ENCODE measurements at places on chromosomes 13 and 19.
A peak's percentile ranks its signal among the peaks of the same experiment; 100 is the strongest.

DNA sequence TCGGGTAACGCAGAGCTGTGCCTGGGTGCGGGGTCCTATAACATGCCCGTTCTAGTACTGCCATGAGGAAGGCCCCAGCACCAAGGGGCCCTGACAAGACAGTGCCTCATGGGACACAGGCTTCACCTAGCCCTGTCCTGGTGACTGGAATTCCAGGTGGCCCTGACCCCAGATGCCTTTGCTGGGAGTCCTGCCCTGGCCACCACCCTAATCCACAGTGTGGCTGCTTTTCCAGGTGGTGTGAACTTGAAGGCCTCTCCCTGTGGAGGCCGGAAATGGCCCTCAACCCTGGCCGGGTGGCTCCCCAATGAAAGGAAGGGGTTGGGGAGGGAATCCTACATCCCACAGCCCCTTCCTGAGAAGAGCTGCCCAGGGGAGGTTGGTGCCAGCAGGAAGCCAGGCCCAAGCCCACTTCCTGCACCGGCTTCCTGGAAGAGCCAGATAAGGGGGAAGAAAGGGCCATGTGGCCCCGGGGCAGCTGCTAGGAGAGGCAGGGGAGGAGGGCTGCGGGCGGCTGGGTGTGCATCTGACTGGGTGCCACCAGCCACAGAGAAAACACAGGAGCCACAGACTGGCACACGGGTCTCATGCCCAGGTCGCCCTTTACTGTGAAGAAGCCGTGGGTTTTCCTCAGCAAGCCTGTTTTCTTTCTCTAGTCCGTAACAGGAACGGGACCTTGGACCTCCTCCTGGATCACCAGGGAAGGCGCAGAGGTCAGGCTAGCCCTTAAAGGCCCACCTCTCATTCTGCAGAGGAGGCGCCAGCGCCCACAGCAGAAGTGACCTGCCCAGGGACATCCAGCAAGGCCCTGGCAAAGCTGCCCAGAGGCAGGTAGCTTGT lies 4.7 kb downstream of the LSM4 start:
- no peak for DNase-seq

- no peak for DNase-seq
Observed at GRCh38 chr13:48410199-48410598, 2.7 kb downstream of the LPAR6 start.

DNA sequence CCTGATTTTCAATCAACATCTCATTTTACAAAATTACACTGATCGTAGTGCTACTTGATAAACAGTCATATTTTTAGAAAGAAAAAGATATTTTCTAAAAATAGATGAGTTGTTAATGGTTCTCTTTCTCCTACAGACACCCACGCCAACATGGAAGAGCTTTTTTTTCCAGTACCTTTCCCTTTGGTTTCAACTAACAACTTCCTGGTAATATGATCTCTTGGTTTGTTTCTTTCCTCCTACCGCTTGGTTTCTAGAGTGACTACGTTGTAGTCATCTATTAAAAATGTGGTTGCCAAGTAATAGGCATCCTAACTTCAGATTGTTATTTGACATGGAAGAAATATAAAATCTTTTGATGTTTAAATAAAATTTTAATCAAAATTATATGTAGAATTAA lies 189.0 kb downstream of the LACC1 start:
- DNase-seq, result no peak

- peak; percentile 51 for DNase-seq
Observed at GRCh38 chr13:77065461-77066147, 38.6 kb upstream of the FBXL3 start.

- no peak for DNase-seq
Observed at GRCh38 chr13:34241332-34241731, 423.4 kb downstream of the RFC3 start.

DNA sequence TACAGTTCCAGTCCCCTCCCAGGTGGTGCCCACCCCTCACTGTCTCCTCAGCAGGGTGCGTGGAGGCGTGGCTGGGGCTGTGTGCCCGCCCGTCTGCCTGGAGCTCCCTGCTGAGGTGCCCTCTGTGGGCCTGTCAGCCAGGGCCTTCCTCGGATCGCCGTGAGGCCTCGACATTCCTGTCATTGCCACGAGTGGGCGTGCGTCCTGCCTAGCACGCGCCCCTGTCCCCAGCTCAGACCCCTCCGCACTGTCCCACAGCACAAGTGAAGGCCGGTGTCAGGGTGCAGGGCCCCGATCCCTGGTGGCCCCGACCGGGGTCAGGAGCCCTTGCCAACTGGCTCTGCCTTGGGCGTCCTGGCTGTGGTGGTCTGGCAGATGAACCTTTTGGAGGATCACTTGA lies 32.2 kb downstream of the DOT1L start:
- no peak for DNase-seq

DNA sequence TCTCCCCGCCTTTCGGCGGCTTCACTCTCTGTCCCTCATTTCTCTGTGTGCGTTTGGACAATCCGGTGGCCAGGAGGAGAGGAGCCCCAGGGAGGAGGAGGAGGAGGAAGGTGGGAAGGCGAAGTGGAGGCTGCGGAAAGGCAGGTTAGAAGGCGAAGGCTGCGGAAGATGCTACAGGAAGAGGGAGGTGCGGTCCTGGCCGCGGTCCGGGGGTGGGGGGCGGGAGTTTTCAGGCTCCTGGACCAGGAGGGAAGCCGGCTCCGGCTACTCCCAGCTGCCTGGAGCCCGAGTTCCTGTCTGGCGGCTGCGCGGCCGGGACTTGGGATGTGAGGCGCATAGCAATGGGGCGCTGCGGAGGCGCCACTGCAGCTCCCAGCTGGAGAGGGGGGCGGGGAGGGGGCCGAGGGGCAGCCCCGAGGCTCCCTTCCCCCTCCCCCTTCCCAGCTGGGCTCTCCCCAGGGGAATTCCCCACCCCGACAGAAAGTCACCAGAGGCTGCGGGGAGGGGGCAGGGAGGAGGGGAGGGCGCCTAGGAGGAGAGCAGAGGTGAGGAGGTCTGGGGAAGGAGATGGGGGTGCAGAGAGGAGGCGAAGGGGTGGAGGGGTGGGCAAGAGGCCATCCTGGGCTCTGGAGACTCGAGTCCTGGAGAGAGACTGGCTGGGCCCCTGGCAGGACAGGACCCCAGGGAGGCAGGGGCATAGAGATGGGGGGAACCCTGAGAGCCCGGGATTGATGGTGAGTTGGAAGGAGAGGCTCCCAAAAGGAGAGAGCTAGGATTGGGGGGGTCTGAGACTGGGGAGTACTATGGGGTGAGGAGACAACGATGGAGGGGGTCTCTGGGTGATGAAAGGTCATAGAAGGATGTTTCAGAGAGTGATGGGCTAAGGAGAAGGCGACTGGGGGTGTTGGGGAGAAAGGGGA lies 2.0 kb downstream of the LRRC4B start:
- DNase-seq, result peak; percentile 9

DNA sequence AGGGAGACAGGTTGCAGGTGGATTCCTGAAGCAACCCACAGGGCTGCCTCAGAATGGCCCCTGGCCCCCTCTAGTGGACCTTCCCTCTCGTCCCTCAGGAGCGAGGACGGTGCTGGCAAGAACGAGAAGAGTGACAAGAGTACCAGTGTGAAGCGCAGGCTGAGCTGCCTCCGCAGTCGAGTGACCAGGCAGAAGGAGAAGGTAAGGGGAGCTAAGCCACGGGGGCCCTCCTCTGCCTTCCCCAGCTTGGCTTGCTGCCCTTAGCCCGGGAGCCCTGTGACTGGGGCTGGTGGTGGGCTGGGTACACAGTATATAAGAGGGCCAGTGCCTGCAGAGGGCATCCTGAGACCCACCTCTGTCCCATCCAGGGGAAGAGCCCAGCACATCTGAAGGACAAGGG lies 34.0 kb downstream of the ARHGEF18 start:
- no peak for DNase-seq

GRCh38 chr13:100767192-100767591 lies 92.6 kb upstream of the TMTC4 start:
- no peak for DNase-seq

DNA sequence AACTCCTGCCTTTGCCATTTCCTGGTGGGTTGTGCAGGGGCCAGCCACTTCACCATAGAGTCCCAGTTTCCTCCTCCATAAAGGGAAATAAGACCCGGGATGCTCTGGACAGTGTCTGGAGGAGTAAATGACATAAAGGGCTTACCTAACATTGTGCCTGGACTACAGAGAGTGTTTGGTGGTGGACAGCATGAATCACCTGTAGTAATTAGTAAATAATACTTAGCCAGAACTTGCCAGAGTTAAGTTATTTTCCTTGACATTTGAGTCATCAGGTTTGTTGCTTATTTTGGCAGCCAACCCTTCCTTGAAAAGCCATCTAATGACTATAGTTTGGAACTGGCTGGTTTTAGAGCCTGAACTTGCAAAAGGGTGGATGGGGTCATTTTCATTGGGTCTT lies 159.2 kb downstream of the SLC7A1 start:
- DNase-seq, result no peak

DNA sequence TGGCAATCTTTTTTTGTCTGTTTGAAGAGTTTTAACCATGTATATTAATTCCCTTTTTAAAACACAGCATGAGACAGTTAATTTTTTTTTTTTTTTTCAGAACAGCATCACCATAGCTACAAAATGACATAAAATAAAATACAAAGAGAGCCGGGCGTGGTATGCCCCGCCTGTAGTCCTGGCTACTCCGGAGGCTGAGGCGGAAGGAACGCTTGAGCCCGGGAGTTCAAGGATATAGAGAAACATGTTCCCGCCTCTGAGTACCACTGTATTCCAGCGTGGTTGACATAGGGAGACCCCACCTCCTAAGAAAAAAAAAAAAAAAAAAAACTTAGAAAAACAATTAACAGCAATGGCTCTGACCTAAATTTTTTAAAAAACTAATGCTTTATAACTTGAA lies 10.0 kb upstream of the INSR start:
- no peak for DNase-seq

- no peak for DNase-seq
Observed at GRCh38 chr19:40304306-40304705, 19.2 kb upstream of the AKT2 start.

GRCh38 chr19:8245869-8246835 lies 37.0 kb downstream of the CERS4 start:
- DNase-seq, result no peak

DNA sequence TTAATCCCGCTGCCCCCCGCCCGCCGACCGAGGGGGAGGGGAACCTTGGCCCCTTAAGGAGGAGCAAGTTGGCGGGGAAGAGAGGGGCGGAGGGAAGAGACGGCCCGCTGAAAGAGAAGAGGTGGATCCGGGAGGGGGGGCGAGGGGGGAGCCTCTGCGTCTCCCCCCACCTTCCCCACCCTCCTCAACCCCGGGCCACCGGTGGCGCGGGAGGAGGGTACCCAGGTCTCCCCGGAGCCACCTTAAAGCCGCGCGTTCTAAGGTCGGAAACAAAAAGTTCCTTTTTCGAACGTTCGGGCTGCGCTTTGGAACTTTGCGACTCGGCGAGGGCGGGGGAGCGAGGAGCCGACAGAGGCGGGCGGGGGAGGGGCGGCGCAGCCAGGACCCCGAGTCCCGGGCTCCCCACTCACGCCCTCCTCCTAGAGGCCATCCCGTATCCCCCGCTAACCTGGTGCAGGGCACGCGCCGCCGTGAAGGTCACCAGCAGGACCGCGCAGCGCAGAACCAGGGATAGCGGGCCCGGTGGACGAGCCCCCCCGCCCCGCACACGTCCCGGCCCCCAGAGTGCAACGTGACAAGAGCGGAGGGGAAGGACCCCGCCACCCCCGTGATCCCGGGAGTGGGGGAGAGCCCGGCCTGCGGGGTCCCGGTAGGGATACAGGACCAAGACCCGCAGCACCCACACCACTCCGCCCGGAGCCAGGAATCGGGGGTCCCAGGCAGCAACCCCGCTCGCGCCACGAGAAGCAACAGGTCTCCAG lies 659 bp downstream of the ERF start:
- peak; percentile 59 for DNase-seq

GRCh38 chr19:18131841-18132596 lies 20.9 kb upstream of the PIK3R2 start:
- no peak for DNase-seq

GRCh38 chr19:10808937-10809649 lies 26.9 kb downstream of the TMED1 start:
- DNase-seq, result no peak

GRCh38 chr19:31173991-31174390 lies 175.2 kb downstream of the TSHZ3 start:
- no peak for DNase-seq

- no peak for DNase-seq
Observed at GRCh38 chr13:69589531-69590235, 517.9 kb upstream of the ATXN8OS start.

DNA sequence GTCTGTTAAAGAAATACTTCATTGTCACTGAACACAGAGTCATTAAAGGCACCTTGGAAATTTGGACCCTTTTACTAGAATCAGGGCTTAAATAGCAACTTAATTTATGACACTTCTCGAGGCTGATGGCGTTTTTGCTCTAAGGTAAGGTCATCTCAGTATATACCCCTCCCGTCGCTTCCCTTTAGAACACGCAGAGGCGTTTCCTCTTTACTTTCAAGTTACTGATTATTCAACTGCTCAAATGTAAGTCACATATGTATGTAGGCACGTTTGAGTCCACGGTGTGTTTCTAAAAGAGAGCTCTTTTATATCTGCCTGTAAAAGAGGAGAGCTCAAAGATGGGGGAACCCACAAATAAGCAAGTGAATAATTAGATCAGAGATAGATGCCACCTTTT lies 181.5 kb downstream of the TSHZ3 start:
- no peak for DNase-seq

- DNase-seq, result no peak
Observed at GRCh38 chr13:114324334-114324733, 10.0 kb downstream of the CHAMP1 start.
